ENCODE measurements at places on chromosomes 12 and 14.

DNA sequence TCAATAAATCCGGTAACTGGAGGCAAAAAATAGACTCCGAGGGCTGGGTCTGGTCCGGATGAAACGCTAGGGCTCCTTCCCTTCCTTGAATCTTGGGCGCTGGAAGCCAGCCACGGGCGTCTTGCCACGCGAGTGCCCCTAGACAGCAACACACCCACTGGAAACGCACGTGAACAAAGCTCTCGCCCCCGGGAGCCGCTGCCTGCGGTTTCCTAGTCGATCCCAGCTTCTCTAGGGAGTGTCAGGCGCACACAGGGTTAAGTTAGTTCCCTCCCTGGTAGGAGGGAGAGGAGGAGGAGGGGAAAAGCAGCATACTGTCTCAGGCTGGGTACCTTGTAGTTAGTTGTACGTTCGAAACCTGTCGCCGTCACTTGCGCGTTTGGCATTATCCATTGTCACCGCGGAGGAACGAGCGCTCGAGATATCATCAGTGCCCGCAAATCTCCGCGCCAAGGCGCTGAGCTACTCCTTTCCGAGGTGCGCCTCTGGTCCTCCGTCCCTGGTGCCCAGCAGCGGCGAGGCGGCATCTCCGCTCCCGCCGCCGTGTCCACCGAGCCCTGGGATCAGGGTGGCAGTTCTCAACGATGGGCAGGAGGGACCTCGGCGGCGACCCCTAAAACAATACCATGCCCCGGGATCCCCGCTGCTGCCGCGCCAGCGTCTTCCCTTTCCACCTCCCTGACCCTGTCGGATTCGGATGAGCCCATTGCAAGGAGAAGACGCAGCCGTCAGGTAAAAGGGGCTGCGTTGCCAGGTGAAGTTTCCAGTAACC lies at the start of gene FLRT2:
TSS of gene FLRT2 (plus strand) at position 342 of the 772 bp plus-strand sequence. CDS start 91,371 bp downstream, outside the sequence.
- DNase-seq, result peak; percentile 71

GRCh38 chr12:40010899-40011774 lies 94.7 kb downstream of the SLC2A13 start:
- peak; percentile 81 for DNase-seq

GRCh38 chr12:52969166-52969795 lies 20.4 kb downstream of the KRT18 start:
- DNase-seq, result no peak

GRCh38 chr12:119363490-119363889 lies 29.0 kb downstream of the CCDC60 start:
- no peak for DNase-seq

DNA sequence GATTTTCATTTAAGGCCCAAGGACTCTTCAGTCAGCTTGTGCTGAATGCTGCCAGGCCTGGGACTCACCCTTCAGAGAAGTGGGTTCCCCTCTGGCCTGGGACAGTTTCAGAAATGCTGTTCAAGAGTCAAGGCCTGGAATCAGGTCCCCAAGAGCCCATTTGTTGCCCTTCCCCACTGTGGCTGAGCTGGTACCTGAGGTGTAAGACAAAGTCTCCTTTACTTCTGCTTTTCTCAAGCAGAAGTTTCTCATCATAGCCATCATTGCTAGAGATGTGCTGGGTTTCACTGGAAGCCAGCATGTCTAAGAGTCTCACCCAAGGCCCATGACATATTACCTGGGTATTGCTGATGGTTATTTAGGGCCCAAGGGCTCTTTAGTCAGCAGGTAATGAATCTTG lies 8.9 kb downstream of the FANCM start:
- no peak for DNase-seq

GRCh38 chr14:99260116-99260515 lies 11.9 kb downstream of the BCL11B start:
- no peak for DNase-seq

DNA sequence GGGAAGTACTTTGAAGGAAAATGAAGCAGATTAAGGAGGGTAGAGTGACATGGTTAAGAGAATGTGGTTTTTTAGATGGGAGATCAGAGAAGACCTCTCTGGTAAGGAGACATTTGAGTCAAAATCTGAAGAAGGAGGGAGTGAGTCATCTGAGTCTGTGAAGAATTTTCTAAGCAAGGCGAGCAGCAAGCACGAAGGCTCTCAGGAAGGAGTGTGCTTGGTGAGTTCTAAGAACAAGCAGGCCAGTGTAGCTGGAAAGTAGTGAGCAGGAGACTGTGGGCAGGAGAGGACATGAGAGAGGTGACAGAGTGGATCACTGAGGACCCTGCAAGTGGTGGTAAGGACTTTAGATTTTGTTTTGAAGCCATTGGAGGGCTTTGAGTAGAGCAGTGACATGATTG lies 76.3 kb upstream of the FUT8 start:
- DNase-seq, result peak; percentile 76
